ENCODE measurements at places on chromosomes 3 and 15. TPM values are rescaled to one million over a fixed set of nuclear protein-coding genes. Genes with fewer than 3 reads are reported as not detected.

Gene MYH15
- total RNA-seq = 0.31 TPM

Gene ABHD17C
- total RNA-seq = 14.7 TPM

Gene FHIT
- total RNA-seq = 3.6 TPM

Gene VGLL4
- 86.1 TPM for total RNA-seq

Gene XYLB
- total RNA-seq = 7.3 TPM

Gene ZNF717
- total RNA-seq = 22.3 TPM

Gene TRH
- total RNA-seq = 1.1 TPM

Gene GUCA1C
- total RNA-seq = not detected

Gene HHLA2
- total RNA-seq = not detected

Gene LTK
- not detected for total RNA-seq

Gene IL20RB
- total RNA-seq = 0.62 TPM

Gene FAM227B
- 7.3 TPM for total RNA-seq

Gene SLC51A
- not detected for total RNA-seq

Gene FBXO40
- 0.31 TPM for total RNA-seq

Gene CPLX3
- total RNA-seq = 1.6 TPM

Gene CFAP20DC
- total RNA-seq = 4.4 TPM

Gene CCR3
- total RNA-seq = not detected

Gene GRAMD1C
- 5.0 TPM for total RNA-seq

Gene FAM98B
- total RNA-seq = 47.9 TPM

Gene CLRN1
- total RNA-seq = not detected

Gene HTR3E
- total RNA-seq = not detected

Gene ABHD2
- total RNA-seq = 55.2 TPM

Gene GOLGA6L7
- total RNA-seq = not detected

Gene UBE2E2
- total RNA-seq = 40.2 TPM

Gene GTF2A2
- total RNA-seq = 22.3 TPM

Gene ECE2
- total RNA-seq = 2.2 TPM

Gene LEKR1
- 0.78 TPM for total RNA-seq

Gene EMC7
- total RNA-seq = 21.2 TPM

Gene MAGI1
- total RNA-seq = 49.4 TPM

Gene UPK1B
- total RNA-seq = 0.16 TPM

Gene LNP1
- total RNA-seq = 6.4 TPM

Gene GLDN
- 2.3 TPM for total RNA-seq

Gene GATM
- total RNA-seq = 150 TPM

Gene CACNA2D2
- 2.2 TPM for total RNA-seq

Gene THRB
- total RNA-seq = 44.5 TPM

Gene CCDC54
- 0.16 TPM for total RNA-seq

Gene FSIP1
- 14.7 TPM for total RNA-seq

Gene NR2E3
- total RNA-seq = 0.16 TPM

Gene SMCO1
- not detected for total RNA-seq

Gene TMC3
- 0.47 TPM for total RNA-seq

Gene NRG4
- not detected for total RNA-seq

Gene CACNA2D3
- 11.2 TPM for total RNA-seq

Gene PLSCR2
- total RNA-seq = not detected

Gene WDR53
- 3.4 TPM for total RNA-seq

Gene GOLGA8S
- not detected for total RNA-seq

Gene B3GALNT1
- 133 TPM for total RNA-seq

Gene HRH1
- 1.7 TPM for total RNA-seq

Gene BHLHE40
- 6.6 TPM for total RNA-seq

Gene SEMA3G
- 3.0 TPM for total RNA-seq

Gene VIPR1
- total RNA-seq = 0.16 TPM

Gene CHAC1
- 4.2 TPM for total RNA-seq

Gene GPR62
- total RNA-seq = 0.62 TPM

Gene PSTPIP1
- 0.62 TPM for total RNA-seq

Gene OR5K2
- not detected for total RNA-seq

Gene OR4F6
- total RNA-seq = not detected

Gene HCLS1
- total RNA-seq = 1.9 TPM

Gene MEGF11
- 0.78 TPM for total RNA-seq

Gene TGM5
- not detected for total RNA-seq
